Naive B cell (primary cell): ENCODE measurements at places on chromosomes 16 and 17.

- DNase-seq = no peak
- no peak overlapping the region for H3K27ac ChIP-seq
- H3K4me1 ChIP-seq = no peaks in the 10 kb centered on the region
- no peak overlapping the region for H3K4me3 ChIP-seq
Measured at GRCh38 chr17:34503528-34504195, 75.7 kb upstream of the TMEM132E start.

DNA sequence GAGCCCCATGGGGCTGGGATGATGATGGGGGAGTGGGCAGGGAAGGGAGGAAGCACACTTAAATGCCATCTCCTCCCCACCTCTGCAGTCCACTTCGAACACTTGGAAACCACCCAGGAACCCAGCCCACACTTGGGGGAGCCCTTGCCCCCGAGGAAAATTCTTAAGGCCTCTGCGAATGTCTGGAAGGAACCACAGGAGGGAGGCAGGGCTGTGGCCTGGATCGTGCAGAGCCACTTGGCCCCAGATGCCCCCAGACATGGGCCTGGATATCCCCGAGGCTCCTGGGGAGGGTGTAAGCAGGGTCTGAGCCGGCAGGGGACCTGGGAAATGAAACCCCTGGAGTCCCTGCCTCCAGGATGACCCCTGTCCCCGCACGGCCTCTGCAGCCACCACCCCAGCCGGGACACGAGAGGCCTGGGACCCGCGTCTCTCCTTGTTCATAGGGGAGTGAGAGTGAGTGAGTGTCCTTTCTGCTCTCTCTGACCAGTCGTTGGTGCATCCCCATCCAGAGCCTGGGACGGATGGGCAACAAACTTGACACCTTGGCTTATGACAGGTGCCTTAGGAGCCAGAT lies 11.8 kb upstream of the MTSS2 start:
- H3K36me3 ChIP-seq = peaks cover 13% of the 10 kb centered on the region
- H3K4me1 ChIP-seq = no peaks in the 10 kb centered on the region
- no peak overlapping the region for H3K27ac ChIP-seq
- H3K4me3 ChIP-seq = no peak overlapping the region

DNA sequence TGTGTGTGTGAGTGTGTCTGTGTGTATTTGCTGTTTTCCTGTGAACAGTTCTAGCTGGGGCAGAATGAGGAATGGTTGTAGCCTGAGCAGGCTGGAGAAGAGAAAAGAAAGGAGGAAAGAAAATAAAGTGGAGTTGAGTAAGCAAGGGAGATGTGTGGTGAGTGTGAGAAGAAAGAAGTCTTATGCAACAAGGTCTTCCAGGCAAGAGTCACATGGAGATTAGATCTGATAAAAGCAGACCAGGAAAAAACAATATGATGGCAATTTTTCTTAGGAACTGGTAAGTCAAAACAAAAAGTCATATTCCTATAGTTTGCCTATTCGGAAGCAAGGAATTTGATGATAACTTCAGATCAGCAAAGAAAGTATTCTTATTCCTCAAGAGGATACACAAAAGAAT lies 125.0 kb downstream of the HS3ST3A1 start:
- DNase-seq = no peak
- H3K27ac ChIP-seq = no peak overlapping the region
- peaks cover 6% of the 10 kb centered on the region for H3K27me3 ChIP-seq
- H3K4me1 ChIP-seq = no peaks in the 10 kb centered on the region

DNA sequence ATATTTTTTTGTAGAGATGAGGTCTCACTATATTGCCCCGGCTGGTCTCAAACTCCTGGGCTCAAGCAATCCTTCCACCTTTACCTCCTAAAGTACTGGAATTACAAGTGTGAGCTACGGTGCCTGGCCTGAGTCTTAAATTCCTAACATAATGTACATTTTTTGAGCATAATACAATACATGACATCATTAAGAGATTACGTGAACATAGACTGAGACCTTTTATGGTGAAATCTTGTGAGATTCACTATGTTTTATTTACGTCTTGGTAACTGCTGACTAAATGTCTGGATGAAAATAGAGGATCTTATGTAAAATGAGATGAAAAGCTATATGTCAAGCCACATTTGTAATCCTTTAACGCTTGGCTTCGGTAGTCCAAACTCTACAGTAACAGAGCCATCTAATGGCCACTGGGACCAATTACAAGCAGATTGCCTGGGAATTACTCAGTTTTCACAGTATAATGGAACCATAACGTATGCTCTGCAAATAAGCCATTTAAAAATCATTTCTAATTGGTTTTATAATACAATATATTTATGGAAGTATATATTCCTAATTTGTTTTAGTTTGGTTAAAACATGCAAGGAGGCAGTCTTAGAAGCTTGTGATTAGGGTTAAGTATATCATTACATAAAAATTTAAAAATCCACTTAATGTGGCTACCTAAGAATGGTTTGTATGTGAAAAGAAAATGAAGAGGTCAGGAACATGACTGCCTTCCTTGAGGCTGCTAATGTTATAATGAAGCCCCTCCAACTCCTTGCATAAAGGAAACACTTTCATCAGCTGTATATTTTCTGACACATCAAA lies 8.1 kb upstream of the EFCAB13 start:
- no peak overlapping the region for H3K4me3 ChIP-seq
- H3K27ac ChIP-seq = no peak overlapping the region
- DNase-seq = peak; percentile 54
- no peaks in the 10 kb centered on the region for H3K27me3 ChIP-seq

- H3K27ac ChIP-seq = no peak overlapping the region
- H3K36me3 ChIP-seq = no peaks in the 10 kb centered on the region
- H3K4me3 ChIP-seq = no peak overlapping the region
- no peaks in the 10 kb centered on the region for H3K27me3 ChIP-seq
- DNase-seq = peak; percentile 64
Measured at GRCh38 chr17:16363749-16364536, 10.7 kb upstream of the CENPV start.

DNA sequence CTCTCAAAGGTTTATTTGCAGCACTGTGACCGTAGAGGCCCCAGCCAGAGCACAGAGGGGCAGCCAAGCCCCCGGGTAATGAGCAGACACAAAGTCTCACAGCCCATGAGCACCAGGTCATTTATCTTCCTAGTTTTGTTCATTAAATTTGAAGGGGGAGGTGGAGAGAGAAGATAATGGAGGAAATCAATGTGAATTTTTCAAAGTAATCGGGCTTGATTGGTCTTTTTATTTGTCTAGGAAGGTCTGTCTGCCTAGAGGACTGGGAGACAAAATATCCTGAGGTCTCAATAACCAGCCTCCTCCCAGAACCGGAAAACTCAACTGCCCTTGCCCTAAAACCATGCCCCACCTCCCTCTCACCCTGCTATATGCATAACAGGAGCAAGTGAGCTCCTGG lies 189.0 kb downstream of the SLC39A11 start:
- H3K27ac ChIP-seq = no peak overlapping the region
- peaks cover 4% of the 10 kb centered on the region for H3K4me1 ChIP-seq
- DNase-seq = no peak
- no peak overlapping the region for H3K4me3 ChIP-seq
- H3K36me3 ChIP-seq = peaks cover 8% of the 10 kb centered on the region
- no peaks in the 10 kb centered on the region for H3K27me3 ChIP-seq

GRCh38 chr17:19284005-19284959 lies 47.1 kb downstream of the EPN2 start:
- peak; percentile 48 for DNase-seq
- H3K4me3 ChIP-seq = peak overlapping the region; percentile 51
- peaks cover 33% of the 10 kb centered on the region for H3K27me3 ChIP-seq
- H3K27ac ChIP-seq = peak overlapping the region; percentile 76

DNA sequence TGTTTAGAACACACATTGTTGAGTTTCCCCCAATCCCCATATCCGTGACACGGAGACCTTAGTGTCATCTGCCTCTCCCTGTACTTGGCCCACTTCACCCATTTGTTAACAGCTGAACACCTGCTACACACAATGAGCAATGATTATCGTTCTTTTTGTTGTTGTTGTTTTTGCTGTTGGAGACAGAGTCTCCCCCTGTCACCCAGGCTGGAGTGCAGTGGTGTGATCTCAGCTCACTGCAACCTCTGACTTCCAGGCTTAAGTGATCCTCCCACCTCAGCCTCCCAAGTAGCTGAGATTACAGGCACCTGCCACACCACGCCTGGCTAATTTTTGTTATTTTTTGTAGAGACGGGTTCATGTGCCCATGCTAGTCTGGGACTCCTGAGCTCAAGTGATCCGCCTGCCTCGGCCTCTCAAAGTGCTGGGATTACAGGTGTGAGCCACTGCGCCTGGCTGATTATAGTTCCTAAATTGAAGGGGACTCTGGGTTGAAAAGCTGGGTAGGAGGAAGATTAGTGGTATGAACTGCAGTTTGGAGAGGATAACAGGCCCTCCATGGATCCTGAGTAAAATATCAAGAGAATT lies 21.6 kb downstream of the NDE1 start:
- H3K4me1 ChIP-seq = peaks cover 17% of the 10 kb centered on the region
- H3K27me3 ChIP-seq = no peaks in the 10 kb centered on the region
- peaks cover 4% of the 10 kb centered on the region for H3K36me3 ChIP-seq
- peak overlapping the region; percentile 85 for H3K4me3 ChIP-seq

DNA sequence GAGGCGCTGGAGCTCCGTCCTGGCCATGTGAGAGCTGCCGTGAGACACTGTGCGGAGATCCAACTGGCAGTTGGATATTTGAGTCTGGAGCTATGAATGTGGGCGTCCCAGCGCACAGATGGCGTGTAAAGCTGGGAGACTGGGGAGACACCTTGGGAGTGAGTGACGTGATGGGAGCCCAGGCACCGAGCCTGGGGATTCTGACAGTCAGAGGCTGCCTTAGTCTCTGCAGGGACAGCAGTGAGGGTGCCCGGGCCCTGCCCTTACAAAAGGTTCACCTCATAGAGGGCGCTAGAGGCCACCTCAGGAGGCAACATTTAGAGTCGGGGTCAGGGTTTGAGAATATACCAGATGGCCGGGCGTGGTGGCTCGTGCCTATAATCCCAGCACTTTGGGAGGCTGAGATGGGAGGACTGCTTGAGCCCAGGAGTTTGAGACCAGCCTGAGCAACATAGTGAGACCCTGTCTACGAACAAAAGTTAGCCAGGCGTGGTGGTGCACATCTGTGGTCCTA lies 194.1 kb upstream of the GSE1 start:
- no peaks in the 10 kb centered on the region for H3K36me3 ChIP-seq
- no peak for DNase-seq
- H3K4me3 ChIP-seq = no peak overlapping the region
- H3K27ac ChIP-seq = no peak overlapping the region

GRCh38 chr17:49362723-49363117 lies 670 bp upstream of the ZNF652 start:
- peak overlapping the region; percentile 94 for H3K4me3 ChIP-seq
- H3K27ac ChIP-seq = peak overlapping the region; percentile 92
- H3K4me1 ChIP-seq = peaks cover 58% of the 10 kb centered on the region
- DNase-seq = no peak

DNA sequence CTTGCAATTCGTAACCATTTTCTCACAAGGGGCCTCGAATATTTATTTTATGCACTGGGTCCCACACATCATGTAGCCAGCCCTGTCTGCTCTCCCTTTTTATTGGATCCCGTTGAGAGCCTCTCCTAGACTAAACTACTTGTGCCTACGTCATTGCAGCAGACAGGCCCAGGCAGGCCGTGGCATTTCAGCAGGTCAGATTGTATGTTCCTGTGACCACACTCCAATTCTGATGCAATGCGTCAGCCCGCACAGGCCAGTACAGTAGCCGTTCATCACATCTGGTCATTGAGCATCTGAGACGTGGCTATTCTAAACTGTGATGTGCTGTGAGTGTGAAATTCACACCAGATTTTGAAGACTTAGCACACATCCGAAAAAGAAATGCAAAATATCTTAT lies 42.2 kb downstream of the ABAT start:
- H3K4me3 ChIP-seq = no peak overlapping the region
- no peak for DNase-seq
- H3K27me3 ChIP-seq = no peaks in the 10 kb centered on the region

DNA sequence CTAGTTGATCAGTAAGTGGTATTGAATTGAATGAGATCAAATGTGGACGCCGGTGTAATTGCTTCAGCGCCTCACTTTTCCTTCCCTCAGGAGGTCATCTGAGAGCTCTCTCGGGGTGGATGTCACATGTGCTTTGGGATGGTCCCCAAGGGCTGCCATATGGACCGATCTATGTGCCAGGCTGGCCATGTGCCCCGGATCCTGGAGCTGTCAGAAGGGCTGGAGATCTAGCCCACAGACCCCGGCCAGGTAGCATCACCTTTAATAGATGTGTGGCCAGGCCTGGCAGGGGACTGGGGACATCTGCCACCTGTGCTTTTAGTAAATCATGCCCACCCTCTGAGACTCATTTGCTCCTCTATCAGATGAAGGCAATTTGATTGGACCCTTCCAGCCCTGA lies 95.3 kb upstream of the CRHR1 start:
- H3K36me3 ChIP-seq = no peaks in the 10 kb centered on the region
- H3K27me3 ChIP-seq = peaks cover 53% of the 10 kb centered on the region
- H3K4me3 ChIP-seq = no peak overlapping the region
- no peaks in the 10 kb centered on the region for H3K4me1 ChIP-seq
- no peak for DNase-seq

GRCh38 chr16:77652399-77652798 lies 69.9 kb upstream of the NUDT7 start:
- no peak overlapping the region for H3K27ac ChIP-seq
- H3K4me1 ChIP-seq = no peaks in the 10 kb centered on the region
- no peak for DNase-seq
- peaks cover 26% of the 10 kb centered on the region for H3K27me3 ChIP-seq
- H3K4me3 ChIP-seq = no peak overlapping the region
- H3K36me3 ChIP-seq = no peaks in the 10 kb centered on the region

DNA sequence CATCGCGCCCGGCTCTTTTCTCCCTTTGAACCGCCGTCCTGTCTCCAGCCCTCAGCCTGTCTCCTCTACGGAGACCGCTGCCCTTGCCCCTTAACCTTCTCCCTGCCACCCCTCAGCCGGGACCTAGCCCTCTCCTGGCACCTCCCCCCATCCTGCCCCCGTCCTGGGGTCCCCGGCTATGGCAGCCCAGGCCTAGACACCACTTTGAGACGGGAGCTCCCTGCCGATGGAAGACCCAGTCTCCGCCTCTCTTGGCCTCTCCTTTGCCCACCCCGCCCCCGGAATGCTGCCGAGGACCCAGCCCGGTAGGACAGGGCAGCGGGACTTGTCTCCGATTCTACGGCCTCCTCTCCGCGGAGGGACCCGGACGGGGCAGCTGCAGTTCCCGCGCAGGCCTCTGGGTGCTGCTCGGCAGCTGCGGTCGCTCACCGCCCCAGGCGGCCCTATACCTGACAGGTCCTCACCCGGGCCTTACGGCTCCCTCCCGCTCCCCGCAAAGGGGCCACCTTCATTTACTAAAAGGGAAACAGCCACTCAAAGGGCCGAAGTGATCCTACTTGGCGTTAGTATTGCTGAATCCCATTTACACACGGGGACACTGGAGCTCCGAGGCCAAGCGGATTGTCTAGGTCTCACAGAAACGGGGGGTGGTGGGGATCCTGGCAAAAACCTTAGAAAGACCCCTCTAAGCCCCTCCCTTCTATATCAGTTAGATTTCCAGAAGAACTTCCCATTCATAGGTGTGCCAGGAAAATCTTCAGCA lies 32.6 kb upstream of the TAC4 start:
- no peaks in the 10 kb centered on the region for H3K36me3 ChIP-seq
- no peak overlapping the region for H3K27ac ChIP-seq
- H3K4me3 ChIP-seq = no peak overlapping the region

- DNase-seq = no peak
- H3K27ac ChIP-seq = no peak overlapping the region
- H3K4me1 ChIP-seq = no peaks in the 10 kb centered on the region
Measured at GRCh38 chr16:85504242-85504641, 108.9 kb upstream of the GSE1 start.

GRCh38 chr17:46952115-46952514 lies 26.9 kb downstream of the RPRML start:
- H3K4me1 ChIP-seq = peaks cover 9% of the 10 kb centered on the region
- H3K27ac ChIP-seq = peak overlapping the region; percentile 61
- H3K36me3 ChIP-seq = peaks cover 15% of the 10 kb centered on the region
- H3K27me3 ChIP-seq = no peaks in the 10 kb centered on the region
- no peak for DNase-seq

- peaks cover 80% of the 10 kb centered on the region for H3K4me1 ChIP-seq
- peak overlapping the region; percentile 96 for H3K4me3 ChIP-seq
- H3K36me3 ChIP-seq = no peaks in the 10 kb centered on the region
- no peak overlapping the region for H3K27ac ChIP-seq
Measured at GRCh38 chr16:10946308-10946707, 1.9 kb downstream of the CLEC16A start.
